ENCODE measurements at places on chromosomes 4 and X. TPM values are rescaled to one million over a fixed set of nuclear protein-coding genes. Genes with fewer than 3 reads are reported as not detected.

GRCh38 chrX:130268449-130269170 lies at the start of gene ZNF280C:
ZNF280C (minus strand) TSS chrX:130268899; CDS start chrX:130260449, 8,450 bp downstream.
- DNase-seq = peak; percentile 86

Gene AMELX
- not detected for polyA plus RNA-seq

DNA sequence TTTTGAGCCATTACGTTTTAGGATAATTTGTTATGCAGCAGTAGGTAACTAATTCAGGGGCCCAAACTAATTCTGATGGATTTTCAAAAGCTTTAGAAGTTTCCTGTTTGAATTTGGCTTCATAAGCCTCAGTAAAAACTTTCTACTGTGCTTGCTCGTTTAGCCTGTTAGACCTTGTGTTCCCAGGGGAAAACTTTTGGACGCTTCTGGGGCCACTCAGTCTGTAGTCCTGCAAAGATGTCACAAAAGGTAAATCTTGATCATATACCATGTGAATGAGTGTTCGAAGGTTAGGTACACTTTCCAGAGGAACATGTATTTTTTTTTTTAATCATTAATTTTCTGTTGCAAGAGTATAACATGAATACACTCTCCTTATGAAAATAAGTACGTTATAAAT lies 70.7 kb downstream of the SUPT20HL2 start:
- DNase-seq = no peak

- peak; percentile 51 for DNase-seq
Observed at GRCh38 chr4:168758351-168758876, 251.6 kb downstream of the CBR4 start.

GRCh38 chr4:128291096-128291495 lies 3.5 kb upstream of the PGRMC2 start:
- DNase-seq = no peak

Gene UGDH
- polyA plus RNA-seq = 39.9 TPM

- no peak for DNase-seq
Observed at GRCh38 chr4:14994242-14994641, 8.0 kb upstream of the CPEB2 start.

DNA sequence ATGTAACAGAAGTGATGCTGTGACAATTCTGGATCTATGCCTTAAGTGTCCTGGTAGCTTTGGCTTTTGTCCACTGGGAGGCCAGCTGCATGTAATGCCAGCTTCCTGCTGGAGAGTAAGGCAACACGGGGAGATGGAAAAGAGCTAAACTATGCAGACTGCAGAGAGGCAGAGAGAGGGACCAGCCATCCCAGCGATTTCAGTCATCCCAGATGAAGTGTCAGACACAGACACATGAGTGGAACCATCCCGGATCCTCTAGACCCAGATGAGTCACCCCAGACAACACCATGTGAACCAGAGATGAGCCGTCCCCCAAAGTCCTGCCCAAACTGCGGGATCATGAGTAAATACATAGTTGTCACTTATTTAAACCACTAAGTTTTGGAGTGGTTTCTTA lies 14.6 kb downstream of the SRPX start:
- DNase-seq = no peak

Measured in hindlimb muscle (tissue), 1 donor.